ENCODE measurements at places on chromosomes 1 and 21.
A peak's percentile ranks its signal among the peaks of the same experiment; 100 is the strongest.

GRCh38 chr1:35883635-35884101 lies 659 bp downstream of the AGO1 start:
- DNase-seq: peak; percentile 19

DNA sequence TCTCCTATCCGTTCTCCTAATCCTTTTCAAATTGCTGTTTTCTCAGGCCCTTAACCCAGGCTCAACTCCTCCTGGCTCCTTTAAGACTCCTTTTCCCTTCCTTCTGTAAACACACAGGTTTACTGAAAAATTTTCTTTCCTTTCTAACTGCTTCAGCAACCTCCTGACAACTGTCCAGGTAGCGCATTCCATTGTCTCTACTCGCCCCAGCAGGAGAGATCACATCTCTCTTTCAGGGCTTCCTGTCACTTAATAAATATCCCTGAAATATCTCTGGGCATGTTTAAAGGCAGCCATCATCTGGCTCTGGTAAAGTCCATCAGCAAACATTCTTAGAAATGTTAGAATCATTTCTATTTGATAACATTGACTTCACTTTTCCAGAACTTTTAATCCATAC lies 211.2 kb upstream of the PTBP2 start:
- no peak for DNase-seq

- DNase-seq: no peak
These were observed 364.5 kb upstream of the DUSP10 start for GRCh38 chr1:222106377-222106776.

DNA sequence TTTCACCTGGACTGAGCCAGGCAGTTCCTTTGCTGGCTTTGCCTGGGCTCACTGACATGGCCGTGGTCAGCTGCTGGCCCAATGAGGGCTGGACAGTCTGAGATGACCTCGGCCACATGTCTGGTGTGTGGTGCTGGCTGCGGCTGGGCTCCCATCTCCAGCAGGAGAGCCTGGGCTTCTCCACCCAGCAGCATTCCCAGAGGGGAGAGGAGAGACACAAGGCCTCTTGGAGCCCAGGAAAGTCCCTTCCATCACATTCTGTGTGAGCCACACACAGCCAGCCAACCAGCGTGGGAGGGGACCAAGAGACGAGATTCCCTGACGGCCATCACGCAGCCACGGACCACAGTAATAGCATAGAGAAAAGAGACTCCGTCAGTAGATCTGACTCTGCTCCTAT lies 21.1 kb upstream of the SUMO3 start:
- no peak for DNase-seq

- DNase-seq: no peak
These were observed 10.1 kb downstream of the TRAF5 start for GRCh38 chr1:211336775-211337174.

DNA sequence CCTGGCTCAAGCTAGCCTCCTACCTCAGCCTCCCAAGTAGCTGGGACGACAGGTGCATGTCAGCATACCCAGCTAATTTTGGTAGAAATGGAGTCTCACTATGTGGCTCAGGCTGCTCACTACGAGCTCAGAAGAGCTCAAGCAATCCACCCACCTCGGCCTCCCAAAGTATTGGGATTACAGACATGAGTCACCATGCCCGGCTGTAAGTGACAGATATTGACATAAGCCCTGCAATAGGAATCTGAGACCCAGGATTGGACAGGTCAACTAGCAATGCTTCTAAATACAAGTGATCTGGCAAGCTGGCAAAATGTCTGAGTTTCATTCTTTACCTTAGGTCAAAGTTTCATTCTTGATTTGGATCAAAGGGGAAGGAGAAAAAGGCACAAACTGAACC lies 40.5 kb upstream of the H6PD start:
- no peak for DNase-seq

DNA sequence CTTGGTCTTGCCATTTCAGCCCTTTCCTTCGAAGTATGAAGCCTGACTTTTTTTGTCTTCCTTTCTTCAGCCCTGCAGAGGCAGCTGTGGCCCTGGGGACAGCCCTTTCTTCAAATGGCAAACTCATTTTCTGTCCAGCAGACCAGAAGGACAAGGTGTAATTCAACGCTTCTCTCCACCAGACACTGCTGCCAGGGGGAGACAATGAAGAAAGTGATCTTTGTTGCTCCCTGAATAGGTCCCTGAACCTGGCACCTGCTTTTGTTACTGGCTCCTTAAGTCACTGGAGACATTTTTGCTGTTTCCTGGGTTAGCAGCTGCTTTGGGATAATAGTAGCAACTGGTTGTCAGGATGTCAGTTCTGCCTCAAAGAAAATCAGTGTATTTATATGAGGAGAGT lies 50.8 kb upstream of the MACF1 start:
- no peak for DNase-seq

DNA sequence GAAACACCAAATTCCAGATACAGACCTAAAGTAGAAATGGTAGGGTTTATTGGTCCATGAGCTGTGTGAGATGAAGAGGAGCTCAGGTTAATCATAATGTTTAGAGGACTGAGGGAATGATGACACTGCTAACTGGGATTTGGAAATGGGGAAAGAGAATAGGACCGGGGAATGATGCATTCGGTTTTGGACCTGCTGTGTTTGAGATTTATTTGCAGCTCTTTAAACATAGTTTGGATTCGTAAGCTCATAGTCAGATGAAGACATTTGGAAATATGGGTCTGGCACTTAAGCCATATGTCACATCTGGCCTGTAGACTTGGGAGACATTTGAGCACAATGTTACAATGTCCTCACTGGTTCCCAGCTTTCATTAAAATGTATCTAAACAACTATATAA lies 127.9 kb upstream of the DUSP10 start:
- no peak for DNase-seq

DNA sequence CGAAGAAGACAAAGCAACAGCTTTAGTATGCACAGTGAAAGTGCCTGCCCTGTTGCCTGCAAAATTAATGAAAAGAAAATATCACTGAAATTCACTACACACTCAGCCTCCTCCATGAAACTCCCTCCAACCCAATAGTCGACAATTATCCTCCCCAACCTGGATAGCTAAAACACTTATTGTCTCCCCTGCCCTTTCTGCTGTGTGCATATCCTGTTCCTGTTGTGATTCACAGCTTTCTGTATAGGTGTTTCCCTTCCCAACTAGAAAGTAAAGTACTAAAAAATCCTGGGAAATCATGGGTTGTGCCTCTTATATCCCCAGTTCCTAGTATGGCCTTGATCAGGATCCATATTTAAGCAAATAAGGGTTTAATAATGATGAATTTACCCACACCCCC lies 412.1 kb downstream of the LTN1 start:
- no peak for DNase-seq

Data from Kasumi-1 (cell line).